ENCODE measurements at places on chromosomes 2 and 18.
A peak's percentile ranks its signal among the peaks of the same experiment; 100 is the strongest.

DNA sequence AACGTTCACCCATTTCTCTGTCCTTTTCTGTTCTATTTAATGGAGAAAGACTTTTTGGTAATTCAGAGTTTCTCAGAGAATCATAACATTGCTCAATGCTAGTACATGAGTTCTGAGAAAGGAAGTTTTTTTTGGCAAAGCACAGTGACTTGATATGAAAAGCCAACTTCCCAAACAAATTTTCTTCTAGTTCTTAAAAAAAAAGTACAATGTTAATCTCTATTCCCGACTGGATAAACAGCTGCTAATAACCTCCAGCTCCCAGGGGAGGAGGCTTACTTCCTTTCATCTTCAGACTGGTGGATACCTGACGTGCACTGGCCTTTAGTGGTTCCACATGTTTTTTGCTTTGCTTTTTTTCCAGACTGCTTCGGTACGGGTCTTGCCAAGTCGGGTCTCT lies 284.6 kb upstream of the CCDC68 start:
- no peak for DNase-seq

DNA sequence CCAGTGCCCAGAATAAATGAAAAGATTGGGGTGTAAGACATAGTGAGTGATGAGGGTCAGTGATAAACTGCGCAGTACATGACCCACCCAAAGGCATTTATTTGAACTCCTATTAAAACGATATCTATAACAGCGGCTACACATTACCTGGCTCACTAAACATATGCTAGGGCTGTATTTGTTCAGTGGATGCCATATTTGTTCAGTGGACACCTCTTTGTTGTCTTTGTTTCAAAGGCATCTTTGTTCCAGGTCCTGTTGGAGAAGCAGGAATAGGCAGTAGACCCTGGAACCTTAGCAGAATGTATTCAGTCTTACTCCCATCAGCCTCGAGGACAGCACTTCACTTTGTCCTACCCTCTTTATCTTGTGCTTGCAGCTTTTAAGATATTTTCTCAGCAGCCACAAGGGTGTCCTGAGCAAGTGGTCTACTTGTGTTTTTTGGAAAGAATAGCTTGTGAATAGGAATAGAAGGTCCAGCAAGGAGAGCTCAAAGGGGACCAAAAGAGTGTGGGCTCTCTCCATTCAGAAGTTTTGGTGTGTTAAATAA lies 650.8 kb upstream of the FANCL start:
- DNase-seq: no peak

GRCh38 chr2:172300851-172301250 lies 126.5 kb upstream of the ITGA6 start:
- no peak for DNase-seq

GRCh38 chr2:71452565-71452964 lies 796 bp upstream of the DYSF start:
- no peak for DNase-seq

DNA sequence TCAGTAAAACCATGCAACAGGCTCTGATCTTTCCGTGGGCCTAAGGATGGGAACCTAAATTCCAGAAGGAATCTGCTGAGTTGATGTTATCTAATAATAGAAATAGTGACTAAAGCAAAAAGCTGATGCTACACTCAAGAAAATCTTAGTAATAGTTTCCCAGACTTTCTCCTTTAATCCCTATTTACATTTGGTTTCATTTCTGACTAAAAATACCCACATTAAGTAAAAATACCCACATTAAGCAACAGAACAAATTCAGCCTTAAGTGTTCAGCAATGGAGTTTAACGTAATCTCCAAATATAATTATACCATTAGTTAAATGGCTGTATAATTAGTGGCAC lies 50.3 kb downstream of the CCBE1 start:
- DNase-seq: no peak

- DNase-seq: no peak
Observed at GRCh38 chr2:67663776-67664175, 266.6 kb downstream of the ETAA1 start.

DNA sequence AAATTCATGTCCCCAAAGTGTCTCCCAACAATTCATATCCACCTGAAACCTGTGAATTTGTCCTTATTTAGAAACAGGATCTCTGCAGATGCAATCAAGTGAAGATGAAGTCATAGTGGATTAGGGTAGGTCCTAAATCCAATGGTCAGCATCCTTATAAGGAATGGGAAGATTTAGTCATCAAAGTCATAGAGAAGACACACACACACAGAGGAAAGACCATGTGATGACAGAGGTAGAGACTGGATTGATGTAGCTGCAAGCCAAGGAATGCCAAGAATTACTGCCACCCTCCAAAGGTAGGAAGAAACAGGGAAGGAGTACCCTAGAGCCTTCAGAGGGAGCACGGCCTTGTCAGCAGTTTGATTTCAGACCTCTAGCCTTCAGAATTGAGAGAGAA lies 17.7 kb downstream of the ADD2 start:
- no peak for DNase-seq

- DNase-seq: peak; percentile 55
Observed at GRCh38 chr2:219495531-219496122, 3.1 kb upstream of the GMPPA start.

- no peak for DNase-seq
Observed at GRCh38 chr18:77765468-77765867, 515.8 kb downstream of the GALR1 start.

- no peak for DNase-seq
Observed at GRCh38 chr18:32707147-32707546, 65.7 kb downstream of the KLHL14 start.

DNA sequence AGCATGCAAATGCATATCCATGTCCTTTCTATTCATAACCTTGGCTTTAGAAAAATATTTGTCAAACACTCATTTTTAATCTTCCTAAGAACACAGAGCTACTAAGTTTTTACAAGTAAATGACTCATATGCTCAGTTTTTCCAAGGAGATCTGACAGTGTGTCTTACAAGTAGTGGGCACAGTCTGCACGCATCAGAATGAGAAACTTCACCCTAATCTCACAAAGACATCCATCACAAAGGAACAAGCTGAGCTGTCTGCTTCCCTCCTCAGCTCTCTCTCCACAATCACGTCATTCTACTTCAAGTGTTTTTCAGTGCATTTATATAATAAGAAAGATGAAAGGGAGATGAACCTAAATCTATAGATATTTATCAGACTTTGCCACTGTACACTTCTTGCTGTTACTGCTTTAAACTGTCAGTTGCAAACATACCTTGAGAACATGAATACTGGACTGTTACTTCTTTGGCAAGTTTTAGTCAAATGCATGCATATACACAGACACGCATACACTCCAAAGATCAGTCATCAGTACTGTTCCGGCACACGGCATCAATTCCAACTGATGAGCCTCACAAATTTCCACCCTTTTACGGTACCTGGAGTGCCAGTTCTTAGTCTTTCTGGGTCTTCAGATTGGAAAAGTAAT lies 75.7 kb downstream of the RBMS1 start:
- DNase-seq: no peak

DNA sequence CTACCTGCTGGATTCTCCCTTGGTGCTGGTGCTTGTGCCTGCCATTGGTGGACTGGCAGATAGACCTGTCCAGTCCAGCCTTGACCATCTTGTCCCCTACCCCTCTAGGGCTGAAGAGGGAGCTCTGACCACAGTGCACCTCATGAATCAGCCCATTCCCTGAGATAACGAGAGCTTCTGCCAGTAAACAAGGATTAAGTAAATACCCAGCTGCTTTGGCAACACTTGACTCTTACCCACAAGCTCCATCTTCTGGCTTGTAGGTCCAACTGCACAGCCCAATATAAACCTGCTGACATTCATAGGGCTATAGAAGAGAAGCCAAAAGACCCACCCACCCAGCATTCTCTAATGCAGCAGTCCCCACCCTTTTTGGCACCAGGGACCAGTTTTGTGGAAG lies 186.4 kb downstream of the PIK3C3 start:
- DNase-seq: no peak

GRCh38 chr2:199659207-199659606 lies 191.8 kb downstream of the FTCDNL1 start:
- DNase-seq: peak; percentile 15

- no peak for DNase-seq
Observed at GRCh38 chr18:12398625-12399024, 9.1 kb upstream of the PRELID3A start.

DNA sequence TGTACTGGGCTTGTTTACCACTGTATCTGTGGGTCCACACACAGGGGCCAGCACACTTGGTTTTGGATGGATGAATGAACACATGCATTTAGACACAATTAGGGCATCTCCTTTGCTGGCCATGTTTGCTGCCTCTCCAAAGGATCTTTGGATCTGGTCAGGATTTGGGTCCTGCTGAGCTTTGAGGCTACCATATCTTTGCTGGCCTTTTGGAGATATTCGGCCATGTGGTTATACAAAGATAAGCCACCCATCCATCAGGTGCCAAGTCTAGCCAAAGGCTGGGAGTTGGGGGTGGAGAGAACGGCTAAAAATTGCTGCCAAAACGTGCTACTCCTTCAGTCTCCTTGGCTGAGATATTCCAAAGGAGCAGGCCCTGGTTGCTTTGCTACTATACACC lies 18.2 kb upstream of the FZD7 start:
- no peak for DNase-seq

DNA sequence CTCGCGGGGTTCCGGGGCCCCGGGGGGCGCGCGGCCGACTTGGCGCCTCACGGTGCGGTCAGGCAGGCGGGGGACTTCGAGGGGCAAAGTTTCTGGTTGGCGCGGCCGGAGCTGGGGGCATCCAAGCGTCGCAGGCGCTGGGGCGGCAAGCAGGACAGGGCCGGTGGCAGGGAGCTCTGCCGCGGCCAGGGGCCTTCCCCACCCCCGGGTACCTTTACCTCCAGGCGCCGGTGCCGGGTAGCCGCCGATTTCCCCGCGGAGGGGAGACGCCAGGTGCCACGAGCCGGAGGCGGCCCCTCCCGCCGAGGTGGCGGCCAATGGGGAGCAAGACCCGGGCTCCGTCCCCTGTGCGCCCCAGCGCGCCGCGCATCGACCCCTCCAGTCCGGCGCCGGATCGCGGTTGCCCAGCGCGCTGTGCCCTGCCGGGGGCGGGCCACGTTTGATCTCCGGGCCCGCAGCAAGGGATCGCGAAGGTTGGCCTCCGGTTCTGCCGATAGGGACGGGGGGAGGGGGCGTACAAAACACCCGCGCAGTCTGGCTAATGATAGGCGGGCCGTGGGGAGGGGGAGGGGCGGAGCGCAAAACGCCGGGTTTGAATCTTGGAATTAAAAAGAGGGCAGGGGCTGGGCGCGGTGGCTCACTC lies at the start of gene ST8SIA5:
TSS of gene ST8SIA5 (minus strand) at position 495 of the 643 bp plus-strand sequence. CDS start 545 bp downstream, outside the sequence.
- DNase-seq: peak; percentile 1

DNA sequence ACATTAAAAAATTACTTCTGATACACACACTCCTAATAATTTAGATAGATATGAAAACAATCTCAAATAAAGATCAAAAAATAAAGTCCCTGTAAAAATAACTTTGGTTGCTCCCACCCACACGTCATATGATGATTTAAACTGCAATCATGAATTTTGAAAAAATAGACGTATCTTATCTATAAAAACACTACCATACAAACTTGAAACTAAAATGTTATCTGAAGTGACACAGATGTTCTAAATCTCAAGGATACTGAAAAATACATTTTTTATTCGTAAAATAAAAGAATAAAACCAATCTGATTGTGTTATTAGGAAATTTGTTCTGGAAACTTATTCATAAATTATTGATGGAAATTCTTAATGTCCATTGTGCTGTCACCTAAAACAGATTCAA lies 8.1 kb upstream of the BOLA3 start:
- DNase-seq: no peak

DNA sequence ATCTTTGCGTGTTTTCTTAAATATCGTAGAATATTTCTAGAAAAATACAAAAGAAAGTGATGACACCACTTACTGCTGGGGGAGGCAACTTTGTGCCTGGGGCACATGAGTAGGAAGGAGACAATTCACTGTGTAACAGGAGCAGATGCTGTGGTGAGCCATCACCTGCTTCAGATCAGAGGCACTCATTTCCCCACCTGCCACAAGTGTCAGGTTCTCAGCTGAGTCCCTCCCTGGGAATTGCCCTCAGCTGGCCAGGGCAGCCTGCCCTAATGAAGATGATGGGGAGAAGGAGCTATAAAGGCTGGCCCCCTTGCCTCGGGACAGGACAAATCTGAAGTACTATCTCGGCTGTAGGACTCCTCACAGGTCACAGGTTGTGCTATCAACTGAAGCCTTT lies 322.8 kb downstream of the STK39 start:
- no peak for DNase-seq

DNA sequence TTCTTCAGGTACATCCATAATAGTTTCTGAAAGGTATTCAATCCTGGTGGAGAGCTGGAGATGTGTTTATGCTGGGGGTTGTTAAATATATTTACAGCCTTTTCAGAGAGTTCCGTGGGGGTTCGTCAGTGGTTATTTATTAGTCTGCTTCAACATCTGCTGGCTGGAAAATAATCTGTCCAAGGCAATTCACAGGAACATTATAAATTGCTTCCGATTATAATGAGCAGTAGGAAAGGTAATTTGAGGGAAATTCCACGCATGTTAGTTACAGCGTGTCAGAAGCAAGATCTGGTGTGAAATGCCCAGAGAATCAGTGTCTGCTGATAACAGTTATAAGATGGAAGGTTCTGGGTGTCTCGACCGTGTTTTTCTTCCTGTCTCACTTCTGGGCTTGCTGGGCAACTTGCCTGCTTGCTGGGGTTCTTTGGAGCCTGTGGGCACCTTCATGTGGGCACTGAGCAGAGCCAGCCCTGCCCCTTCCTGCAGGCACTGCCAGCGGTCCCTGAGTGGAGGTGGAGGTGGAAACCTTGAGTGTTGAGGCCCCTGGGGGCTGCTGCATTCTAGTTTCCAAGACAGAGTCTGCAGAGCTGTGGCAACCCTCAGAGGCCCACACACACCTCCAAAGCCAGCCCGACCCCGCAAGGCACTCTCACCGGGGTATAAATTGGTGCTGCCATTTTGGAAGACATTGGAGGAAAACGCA lies 185.7 kb downstream of the FAM210A start:
- peak; percentile 15 for DNase-seq

DNA sequence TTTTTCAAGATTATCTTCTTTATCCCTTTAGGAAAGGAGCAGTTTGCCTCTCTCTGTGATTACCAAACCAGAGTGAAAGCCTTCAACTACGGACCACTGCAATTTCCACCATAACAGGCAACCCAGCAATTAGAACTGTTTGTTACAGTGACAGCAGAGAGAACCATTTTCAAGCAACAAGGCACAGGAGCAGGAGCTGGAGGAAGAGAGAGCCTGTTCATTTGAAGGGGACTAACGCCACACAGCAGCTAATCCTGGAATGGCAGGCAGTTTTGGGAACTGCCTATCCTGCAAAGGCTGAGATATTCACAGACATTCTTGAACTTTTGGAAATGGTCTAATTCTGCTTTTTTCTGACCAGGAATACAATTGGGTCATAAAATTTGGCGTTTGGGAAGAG lies 1541.9 kb upstream of the PIK3C3 start:
- DNase-seq: no peak

GRCh38 chr2:128769457-128770142 lies 450.9 kb upstream of the HS6ST1 start:
- no peak for DNase-seq

- DNase-seq: no peak
Observed at GRCh38 chr18:70431203-70431624, 142.4 kb downstream of the SOCS6 start.

All from activated T-cell treated with anti-CD3 and anti-CD28 coated beads for 48 hours (primary cell).